ENCODE measurements at places on chromosomes 7 and 10.

DNA sequence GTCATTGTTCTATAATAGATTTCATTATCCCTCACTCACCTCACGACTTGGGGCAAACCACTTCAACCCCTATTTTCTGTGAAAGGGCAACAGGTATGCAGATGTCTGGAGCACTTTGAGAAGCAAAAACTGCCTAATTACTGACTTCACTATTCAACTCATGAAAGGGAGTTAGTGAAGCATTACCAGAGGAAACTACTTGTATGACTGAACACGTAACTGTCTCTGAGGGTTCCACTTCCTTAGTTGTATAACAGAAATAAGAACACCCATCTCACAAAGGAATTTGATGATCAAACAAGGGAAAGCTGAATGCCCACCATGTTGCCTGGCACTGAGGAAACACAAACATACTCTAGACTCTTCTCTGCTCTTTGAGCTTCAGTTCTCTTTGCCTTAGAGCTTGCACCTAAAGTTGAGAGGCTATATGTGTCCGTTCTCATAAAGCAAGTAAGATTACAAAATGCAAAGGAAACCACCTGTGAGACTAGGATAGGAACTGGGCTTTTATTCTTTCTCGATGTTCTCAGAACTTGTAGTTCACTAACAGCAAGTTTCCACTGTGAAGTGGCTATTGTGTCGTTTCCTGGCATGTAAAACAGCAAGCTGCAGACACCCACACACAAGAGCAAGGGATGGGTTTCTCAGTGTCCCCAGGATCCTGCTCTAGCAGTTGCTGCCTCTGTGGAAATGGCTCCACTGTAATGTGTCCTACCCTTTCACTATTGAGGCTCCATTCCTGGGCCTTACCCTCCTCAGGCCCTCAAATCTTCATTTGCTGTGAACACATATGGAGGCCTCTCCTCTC lies 2.6 kb downstream of the TMEM243 start:
- DNase-seq = no peak

GRCh38 chr7:7327423-7327822 lies 145.1 kb downstream of the C1GALT1 start:
- DNase-seq = no peak

DNA sequence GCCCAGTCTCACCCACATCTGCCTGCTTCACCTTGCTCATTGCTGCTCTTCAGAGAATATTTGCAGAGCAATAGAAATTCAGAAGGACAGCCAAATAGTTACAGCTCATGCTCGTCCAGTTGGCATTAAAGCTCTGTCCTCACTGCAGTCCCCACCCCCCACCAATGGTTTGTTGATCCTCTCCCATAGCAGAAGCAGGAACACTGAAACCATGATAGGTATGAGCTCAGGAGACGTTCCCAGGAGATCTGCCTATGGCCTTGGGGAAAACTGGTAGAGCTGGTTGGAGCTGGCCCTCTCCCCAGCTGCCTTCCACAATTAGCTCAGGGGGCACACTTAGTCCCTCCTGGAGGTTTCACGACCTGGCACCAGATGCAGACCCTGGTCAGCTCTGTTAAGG lies 68.6 kb upstream of the KMT2C start:
- DNase-seq = no peak

DNA sequence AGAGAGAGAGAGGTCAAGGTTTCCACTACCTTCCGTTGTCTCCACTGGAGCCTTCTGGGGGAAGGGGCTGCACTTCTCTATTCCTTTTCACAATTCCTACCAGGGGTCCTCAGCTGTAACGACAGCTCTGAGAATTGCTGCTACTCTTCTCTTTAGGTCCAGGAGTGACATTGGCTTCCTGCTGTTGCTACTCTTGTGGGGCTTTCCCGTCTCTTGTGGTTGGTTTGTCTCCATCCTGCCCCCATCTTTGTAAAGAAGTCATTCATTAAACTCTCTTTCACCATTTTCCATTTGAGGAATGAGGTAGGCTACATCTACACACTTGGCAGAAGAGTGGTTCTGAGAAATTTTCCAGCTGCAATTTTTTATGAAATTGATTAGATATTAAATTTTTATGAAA lies 238.8 kb upstream of the LYZL1 start:
- DNase-seq = no peak

GRCh38 chr7:4013793-4014192 lies 668.3 kb upstream of the FOXK1 start:
- DNase-seq = no peak

DNA sequence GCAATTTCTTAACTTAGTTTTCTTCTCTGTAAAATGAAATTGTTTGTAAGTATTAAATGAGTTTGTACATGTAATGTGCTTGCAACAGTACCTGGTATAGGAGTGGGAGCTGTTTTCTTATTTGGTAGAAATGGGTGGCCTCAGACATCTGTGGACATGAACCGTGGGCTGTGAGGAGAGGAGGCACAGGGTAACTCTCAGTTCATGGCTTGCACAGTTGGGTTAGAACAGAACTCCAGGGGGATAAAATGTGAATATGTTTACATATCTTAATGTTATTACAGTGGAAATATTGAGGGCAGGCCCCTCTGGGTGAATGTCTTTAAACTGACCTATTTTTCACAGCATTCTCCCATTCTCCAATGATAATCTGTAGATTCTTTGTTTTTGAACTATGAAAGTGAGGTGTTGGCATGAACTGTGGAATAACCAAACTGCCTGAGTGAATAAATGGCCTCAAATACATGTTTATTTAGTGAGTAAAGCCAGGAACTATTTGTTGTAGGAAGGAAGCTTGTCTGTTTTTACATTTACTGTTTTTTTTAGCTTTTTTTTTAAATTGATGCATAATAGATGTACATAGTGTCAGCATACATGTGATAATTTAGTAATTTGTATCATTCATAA lies 2.6 kb downstream of the ABCA13 start:
- DNase-seq = no peak

DNA sequence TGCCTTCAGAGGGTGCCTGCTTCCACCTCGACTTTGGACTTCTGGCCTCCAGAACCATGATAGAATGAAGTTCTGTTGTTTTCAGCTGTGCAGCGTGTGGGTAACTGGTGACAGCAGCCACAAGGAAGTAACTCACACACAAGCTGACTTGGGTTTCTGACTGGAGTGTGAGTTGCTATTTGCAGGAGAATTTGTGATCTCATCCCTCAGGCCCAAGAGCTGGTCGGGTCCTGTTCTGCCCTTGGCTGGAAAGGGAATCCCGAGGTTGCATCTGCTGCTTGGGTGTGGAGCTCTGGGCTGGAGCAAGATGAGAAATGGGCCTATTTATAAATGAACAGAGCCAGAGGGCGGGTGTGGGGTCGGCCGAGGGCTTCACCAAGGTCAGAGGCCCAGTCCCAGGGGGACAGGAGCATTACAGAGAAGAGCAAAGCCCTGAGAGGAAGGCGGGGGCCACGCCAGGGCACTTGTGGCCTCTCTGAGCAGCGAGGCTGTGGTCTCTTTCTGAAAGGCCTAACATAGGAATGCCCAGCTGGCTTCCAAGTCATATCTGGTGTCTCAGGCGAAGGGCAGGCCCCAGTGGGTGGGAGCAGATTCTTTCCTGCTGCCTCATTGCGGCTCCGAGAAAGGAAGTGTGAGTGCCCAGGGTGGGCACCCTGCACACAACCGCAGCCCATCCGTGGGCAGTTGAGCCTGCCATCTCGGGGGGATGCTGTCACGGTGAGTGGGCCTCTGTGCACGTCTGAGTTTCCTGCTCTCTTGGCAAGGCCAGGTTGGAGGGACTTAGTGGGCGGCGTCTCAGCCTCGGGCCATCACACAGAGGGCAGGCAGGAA lies 26.5 kb upstream of the C10orf71 start:
- DNase-seq = no peak

GRCh38 chr10:35231646-35232045 lies 104.7 kb upstream of the CCNY start:
- DNase-seq = no peak

DNA sequence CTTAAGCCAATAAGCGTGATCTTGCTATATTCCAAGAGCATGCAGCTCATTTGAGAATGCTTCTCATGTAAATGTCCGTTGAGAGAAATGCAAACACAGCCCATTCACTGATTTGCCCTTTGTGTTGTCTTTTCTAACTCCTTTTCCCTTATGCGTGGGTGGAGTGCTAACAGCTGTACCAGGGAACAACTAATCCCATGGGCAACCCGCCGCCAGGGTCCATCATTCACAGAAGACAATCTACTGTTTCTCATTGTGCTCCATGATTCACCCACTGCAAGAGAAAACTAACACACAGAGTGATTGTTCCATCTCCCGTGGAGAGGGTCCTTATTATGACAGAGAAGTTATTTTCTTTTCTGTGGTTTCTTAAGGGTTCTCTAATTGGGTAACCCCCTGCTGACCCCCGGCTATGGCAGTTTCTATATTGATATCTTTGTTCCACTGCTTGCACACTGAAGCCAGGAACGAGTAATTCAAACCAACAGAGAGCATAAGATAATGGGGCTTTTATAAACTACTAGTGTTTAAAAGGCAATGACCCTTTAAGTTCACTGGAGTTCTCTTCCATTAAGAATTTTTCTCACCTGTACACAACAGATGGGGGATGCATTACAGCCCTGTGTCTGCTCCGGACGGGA lies 298.7 kb downstream of the BAMBI start:
- DNase-seq = no peak

DNA sequence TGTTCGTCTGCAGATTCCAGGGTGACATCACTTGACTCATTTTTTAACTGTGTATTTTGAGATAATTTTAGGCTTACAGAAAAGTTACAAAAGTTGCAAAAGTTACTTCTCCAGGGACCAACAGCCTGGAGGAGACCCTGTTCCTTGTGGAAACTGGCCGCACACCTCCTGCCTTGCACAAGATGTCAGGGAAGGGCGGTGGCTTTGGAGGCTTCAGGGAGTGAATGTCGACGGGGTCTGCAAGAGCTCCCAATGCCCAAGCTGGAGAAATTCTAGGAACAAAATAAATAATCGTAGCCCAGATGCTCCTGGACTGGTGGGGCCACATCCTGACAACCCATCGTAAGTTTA lies 62.2 kb upstream of the FAM20C start:
- no peak for DNase-seq

- DNase-seq = no peak
Measured at GRCh38 chr7:129848436-129848835, 104.3 kb downstream of the UBE2H start.

DNA sequence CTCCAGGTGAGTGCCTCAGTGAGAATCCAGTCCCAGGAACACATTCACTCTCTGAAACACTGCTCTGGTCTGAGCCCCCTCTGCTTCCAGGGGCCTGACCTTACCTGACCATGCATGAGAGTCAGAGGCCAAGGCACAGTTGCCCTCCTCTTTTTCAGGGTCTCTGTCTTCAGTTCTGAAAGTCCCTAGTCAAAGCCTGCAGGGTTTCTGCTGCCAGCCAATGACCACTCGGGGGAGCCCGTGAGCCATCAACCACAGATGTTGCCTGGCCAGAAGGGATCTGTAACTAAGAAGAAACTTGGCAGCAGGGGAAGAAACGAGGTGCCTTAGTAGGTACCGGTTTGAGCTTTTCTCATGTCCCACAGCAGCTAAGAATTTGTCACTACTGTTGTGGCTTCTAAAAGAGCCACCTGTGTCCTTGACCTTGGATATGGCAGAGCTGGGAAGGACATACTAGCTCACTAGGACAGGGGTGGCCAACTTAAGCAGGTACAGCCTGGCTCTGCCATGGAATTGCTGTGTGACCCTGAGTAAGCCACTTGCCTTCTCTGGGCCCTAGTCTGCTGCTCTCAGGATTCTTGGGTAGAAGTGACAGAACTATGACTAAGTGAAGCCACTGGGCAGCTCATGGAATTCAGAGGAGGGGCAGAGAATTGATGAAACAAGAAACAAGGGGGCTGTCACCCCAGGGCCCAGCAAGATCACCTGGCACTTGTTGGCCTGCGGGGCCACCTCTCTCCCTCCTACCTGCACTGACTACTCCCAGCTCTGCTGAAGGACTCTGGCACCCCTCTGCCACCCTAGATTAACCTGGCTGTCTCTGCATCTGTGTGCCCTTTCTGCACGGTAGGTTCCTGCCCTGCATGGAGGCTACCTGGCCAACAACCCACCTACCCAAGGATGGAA lies 83.8 kb upstream of the GPR26 start:
- DNase-seq = peak; percentile 44

- DNase-seq = no peak
Measured at GRCh38 chr7:103447073-103447960, 1.3 kb upstream of the SLC26A5 start.

- no peak for DNase-seq
Measured at GRCh38 chr10:128031216-128031615, 95.0 kb downstream of the MKI67 start.

DNA sequence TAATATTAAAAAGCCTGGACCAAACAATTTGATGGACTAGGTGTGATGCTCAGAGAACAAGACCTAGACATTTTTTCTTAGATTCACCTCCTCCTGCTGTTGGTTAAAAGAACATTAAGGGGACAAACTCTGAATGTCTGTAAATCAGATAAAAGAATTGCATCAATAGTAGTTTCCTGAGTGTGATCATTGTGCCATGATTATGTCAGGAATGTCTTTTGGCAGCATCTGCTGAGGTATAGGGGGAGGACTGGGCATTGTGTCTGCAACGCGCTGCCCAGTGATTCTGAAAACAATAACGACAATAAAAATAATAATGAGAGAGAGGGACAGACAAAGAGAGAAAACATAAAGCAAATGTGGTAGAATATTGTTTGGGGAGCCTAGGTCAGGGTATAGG lies 6.9 kb downstream of the C7orf57 start:
- DNase-seq = no peak

DNA sequence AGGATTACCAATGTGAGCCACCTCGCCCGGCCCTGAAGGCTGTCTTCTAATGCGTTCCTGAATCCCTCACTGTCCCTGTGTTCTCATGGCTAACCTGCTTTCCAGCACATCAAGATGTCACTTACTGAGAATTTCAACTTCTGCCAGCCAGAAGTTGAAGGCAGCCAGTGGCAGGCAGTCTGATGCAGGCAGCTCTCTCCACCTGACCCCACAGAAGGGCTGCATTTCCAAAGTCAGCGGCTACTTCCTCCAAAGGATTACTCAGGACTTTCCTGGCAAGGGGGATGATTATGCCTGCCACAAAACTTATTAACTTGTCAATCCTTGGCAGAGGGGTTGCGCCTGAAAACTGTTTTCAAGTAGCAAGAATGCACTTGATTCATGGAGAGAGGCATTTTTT lies 1219.4 kb downstream of the TYW1 start:
- DNase-seq = no peak

- DNase-seq = no peak
Measured at GRCh38 chr7:127881564-127881963, 149.7 kb downstream of the LRRC4 start.

- no peak for DNase-seq
Measured at GRCh38 chr10:28878236-28878970, 201.1 kb downstream of the BAMBI start.

DNA sequence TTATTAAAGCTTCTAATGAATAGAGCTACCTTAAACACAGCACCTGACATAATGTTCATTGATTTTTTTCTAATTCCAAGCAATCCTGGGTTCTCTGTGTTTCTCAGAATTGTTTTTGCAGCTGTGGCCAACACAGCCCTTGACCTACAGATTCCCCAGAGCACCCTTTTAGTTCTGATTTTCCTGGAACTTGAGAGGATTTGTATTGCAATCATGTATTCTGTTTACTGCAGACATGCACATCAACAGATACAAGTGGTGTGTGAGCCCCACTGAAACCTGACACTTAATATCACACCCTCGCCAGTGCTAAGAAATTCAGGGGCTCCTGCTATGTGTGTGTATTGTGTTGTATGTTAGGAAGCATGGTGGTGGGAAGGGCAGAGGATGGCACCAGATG lies 344.2 kb upstream of the POM121L12 start:
- no peak for DNase-seq
